ENCODE measurements at places on chromosomes 2 and 18. TPM values are rescaled to one million over a fixed set of nuclear protein-coding genes. Genes with fewer than 3 reads are reported as not detected.

The PROM2 gene
- total RNA-seq: 80.1 TPM

The SERPINB2 gene
- 0.18 TPM for total RNA-seq

DNA sequence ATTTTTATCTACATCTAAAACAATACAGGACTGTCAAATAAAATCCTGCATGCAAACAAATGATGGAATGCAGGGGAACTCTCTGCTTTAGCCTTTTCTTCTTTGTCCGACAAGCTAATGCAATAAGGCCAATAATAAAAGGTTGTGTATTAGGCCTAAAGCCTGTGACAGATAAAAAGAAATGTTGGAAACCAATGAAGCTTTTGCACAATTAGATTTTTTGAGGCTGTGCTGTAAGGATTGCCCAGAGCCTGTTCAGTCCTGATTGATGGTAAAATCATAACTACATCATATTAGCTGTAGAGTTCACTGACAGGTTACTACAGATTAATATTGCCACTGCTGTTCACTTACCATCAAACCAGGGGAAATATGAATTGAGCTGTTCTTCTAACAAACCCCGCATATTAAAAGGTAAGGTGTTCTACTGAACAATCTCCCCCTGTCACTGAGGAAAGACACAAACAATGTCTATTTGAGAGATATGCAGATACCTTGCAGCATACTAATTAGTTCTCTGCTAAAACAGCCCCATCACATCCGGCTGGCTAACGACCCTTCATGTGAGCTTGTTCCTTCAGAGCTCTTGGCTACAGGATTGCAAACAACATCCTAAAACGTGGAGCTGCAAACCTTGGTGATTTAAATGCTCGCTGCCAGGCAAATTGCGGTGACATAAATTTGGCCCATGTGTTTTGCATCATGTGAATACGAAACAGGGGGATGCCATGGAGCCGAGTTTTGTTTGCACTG, 305.4 kb downstream of the MTX2 start:
- no peak for DNase-seq

The GAREM1 gene
- total RNA-seq: 14.9 TPM

The PDE1A gene
- total RNA-seq: 6.0 TPM

DNA sequence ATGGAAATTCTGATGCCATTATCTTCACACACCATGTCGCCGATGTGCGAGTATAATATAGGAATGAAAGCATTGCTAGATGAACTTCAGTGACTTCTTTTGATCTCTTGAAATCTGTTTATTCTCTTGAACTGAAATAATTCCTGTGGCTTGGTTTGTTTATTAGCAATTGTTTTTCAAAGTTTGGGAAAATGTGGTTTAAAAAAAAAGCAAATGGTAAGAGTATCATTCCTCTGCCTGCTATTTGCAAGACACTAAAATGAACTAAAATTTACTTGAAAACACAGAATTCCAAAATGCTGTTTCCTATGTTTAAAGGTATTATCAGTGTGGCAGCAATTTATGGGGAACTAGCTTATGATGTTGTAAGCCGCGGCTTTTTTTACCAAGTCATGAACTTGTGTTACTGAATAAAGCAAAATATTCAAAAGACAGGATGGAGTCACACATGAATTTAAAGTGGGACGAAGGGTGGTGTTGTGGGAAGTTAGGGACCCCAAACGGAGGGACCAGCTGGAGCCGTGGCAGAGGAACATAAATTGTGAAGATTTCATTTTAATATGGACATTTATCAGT, 96.4 kb downstream of the COLEC12 start:
- DNase-seq: no peak

DNA sequence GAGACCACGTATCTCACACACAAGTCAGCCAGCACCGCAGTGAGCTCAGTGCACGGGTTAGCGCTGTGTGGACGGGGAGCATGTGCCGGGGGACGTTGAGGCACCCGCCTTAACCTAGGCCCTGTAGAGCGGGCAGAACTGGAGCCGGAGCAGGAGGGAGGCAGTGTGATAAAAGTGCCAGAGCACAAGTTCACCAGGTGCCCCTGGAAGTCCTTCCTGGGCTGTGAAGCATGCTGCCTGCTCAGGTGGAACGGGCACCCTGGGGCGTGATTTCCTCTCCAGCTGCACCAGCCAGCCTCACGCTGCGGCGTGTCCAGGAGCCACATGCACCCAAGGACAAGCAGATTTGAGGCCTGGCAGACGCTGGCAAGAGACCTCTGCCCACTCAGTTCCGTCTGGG, 50.3 kb downstream of the ITGB1BP1 start:
- DNase-seq: no peak

GRCh38 chr2:23029111-23029510, 355.9 kb upstream of the KLHL29 start:
- DNase-seq: no peak

The GALNT14 gene
- total RNA-seq: 15.5 TPM

DNA sequence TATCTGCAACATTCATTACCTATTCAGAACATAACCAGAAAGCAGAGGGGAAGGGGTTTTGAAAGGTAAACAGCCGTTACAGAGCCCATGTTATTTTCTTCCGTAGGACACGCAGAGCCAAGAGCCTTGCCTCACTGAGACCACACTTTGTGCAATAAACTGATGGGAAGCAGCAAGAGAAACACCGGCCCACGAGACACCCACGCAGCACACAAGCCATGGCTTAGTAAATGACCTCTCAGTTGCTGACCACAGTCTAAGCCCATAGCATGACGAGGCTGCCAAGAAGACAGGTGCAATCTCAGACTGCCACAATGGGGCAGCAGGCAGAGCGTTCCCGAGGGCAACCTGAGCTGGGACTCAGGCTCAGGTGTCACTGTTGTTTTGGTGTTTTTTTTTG, 59.6 kb downstream of the CABYR start:
- DNase-seq: no peak

DNA sequence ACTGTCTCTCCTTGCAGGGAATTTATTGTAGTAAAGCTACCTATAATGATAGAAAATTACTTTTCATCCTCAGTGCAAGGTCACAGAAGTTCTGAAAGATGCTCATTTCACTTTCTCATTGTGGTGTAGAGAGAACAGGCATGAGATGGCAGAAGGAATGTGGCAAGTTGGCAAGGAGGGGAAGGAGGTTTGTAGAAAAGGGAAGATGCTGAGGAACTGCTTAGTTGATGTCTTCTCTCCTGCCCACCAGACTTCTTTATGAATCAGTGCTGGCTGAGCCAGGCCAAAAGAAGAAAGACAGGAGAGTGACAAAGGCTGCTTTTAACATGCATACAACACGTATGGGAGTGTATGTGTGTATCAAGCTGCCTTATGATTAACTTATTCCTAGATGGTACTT, 164.4 kb downstream of the PRPF40A start:
- no peak for DNase-seq

- DNase-seq: no peak
Measured at GRCh38 chr2:134238371-134238770, 15.5 kb upstream of the MGAT5 start.

DNA sequence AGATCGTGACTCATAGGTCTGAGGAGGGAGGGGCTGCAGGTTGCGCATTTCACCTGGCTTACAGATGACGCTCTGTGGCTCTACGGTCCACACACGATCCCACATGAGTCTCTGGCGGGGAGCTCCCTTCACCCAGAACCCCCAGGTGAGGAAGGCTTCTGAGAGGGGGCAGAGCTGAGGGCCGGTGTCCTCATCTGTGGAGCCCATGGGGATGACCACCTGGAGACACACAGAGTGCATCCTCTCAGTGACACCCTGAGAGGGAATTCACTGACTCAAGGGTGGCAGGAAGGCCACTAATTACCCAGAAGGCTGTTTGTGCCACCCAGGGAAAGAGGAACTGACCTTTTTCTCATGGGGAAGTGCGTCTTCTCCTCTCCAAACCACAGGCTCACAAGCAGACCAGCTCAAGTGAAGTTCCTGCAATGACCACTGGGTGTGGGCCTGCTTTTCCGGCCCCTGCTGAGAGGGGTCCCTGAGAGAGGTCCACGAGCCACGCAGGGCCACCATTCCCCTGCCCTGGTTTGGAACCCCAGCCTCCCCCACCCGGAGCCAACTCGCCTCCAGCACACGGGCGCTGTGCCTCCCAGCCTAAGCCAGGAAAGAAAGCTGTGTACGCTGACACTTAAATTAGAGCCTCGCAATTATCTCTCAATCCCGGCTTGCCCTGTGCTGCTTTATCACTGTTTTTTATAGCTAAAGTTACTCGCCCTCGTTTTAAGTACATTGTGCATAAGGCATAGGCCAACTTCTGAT, 114.1 kb downstream of the BCL11A start:
- no peak for DNase-seq

The MYL12A gene
- total RNA-seq: 245 TPM

GRCh38 chr2:14475994-14476393, 156.5 kb upstream of the LRATD1 start:
- no peak for DNase-seq

GRCh38 chr2:194096402-194096801, 1560.6 kb upstream of the SLC39A10 start:
- no peak for DNase-seq

GRCh38 chr2:207796585-207797350, 27.1 kb upstream of the FZD5 start:
- no peak for DNase-seq

- no peak for DNase-seq
Measured at GRCh38 chr18:37309861-37310260, 255.7 kb downstream of the CELF4 start.

DNA sequence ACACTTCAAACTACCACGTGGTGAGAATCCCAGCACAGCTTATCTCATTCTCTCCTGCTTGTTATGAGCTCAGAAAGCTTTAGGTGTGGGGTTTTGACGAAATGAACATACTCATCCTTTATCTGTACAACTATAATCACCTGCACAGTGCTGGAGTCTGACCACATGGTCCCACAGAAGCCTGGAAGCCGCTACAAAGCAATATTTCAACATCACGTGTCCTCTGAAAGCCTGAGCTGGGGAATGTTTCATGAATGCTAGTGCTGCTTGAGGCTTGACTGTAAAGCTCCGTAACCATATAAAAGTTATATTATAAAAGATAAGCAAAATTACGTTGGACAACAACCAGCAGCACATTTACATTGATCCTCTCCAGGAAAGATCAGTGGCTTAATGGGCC, 43.9 kb downstream of the PIEZO2 start:
- no peak for DNase-seq

Data from prostate gland (tissue), 2 donors.